ENCODE measurements at places on chromosomes 6 and 20.

GRCh38 chr20:40894237-40894630 lies 134.4 kb upstream of the TOP1 start:
- no peak overlapping the region for H3K27ac ChIP-seq
- no peaks in the 10 kb centered on the region for H3K27me3 ChIP-seq
- H3K4me1 ChIP-seq, result peaks cover 3% of the 10 kb centered on the region
- no peak for DNase-seq

DNA sequence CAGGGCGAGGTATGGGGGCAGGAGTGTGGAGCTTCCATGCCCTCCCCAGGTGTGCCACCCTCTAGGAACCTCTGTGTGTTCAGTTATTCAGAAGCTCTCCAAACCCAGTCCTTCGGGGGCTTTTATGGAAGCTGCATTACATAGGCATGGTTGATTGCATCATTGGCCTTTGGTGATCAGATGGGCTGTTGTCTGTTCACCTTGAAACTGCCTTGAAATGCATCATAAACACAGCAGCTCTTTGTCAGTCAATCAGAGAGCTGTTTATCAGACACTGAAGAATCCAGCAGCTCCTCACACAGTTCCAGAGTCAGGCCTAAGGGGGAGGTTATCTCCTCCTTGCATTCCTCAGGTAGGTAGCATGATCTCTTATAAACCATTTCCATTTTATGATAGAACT lies 62.4 kb downstream of the E2F3 start:
- H3K27ac ChIP-seq, result no peak overlapping the region
- no peaks in the 10 kb centered on the region for H3K27me3 ChIP-seq
- DNase-seq, result no peak
- no peak overlapping the region for H3K4me3 ChIP-seq
- H3K4me1 ChIP-seq, result peaks cover under 1% of the 10 kb centered on the region
- H3K36me3 ChIP-seq, result no peaks in the 10 kb centered on the region

DNA sequence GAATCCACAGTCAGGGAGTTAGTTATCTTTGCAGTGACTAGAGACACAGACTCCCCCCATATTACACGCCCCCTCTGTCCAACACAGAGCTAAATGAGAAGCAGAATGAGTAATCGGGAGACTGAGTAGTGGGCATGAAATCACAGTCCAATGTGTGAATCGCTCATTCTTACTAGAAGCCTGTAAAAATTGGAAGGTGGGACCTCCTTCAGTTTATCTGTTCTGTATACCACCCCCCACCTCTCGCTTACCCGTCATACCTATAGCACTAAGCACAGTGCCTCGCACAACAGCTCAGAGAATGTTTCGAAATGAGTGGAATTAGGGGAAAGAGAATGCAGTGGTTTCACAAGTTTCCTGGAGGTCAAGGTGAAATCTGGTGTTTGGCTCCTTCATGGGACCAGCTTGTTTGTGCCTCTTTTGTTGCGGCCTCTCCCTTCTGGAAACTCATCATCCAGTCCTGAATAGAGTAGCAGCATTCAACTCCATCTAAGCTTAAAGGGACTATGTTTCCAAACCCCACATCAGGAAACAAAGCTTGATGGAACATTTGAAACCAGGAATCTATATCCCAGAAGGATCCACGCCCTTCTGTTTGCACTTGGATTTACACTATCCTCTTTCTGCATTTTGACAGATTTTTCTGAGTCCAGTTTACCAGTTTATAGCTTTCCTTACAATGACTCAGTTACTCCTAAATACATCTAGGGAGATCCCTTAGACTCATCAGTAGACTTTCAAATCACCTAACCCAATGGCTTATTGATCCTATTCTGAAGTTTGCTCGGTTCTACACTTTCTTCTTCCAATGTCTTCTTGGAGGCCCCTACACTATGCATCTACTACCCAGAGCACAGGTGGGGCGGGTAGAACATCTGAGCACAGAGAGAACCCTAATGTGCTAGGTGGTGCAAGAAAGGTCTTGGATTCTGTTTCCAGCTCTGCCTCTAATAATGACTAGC lies 59.2 kb upstream of the PIM1 start:
- no peak for DNase-seq
- H3K27me3 ChIP-seq, result no peaks in the 10 kb centered on the region
- H3K36me3 ChIP-seq, result no peaks in the 10 kb centered on the region
- H3K4me1 ChIP-seq, result no peaks in the 10 kb centered on the region
- no peak overlapping the region for H3K27ac ChIP-seq

DNA sequence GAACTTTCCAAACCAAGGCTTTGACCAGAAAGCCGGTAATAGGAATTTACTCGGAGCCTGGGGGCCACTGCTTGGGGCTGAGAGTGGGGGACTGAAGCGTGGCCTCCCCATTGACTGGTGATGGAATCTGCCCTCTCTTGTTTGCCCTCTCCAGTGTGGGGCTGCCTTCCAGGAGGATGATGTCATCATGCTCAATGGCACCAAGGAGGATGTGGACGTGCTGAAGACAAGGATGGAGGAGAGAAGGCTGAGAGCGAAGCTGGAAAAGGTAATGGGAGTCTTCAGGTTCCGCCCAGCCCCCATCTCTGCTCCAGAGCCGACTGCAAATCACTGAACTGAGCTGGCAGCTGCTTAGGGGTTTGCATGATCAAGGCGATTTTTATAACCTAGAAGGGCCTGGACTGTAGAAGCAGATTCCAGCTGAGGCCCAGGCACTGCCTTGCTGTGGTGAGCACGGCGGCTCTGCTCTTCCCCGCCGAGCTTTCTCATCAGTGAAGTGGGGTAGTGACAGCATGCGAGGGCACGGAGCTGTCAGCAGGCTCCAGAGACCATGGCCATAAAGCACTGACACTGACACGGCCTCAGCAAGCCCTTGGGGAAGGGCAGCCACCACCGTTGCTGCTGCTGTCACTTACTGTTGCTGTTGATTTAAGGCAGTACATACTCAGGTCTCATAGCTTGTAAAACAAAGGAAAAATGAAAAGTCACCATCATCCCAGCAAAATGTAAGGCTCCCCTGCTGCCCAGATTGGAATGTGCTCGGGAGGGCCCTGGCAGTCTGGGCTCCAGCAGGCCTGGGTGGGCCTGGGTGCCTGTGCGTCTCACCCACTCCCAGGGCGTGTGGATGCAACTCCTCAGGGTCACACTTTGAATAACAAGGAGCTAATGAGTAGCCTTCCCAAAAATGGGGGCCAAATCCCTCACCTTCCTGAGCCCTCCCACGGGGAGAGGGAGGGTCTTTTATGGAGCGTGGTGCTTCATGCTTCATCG lies 11.1 kb upstream of the FAM209A start:
- no peak overlapping the region for H3K4me3 ChIP-seq
- H3K4me1 ChIP-seq, result no peaks in the 10 kb centered on the region
- H3K27ac ChIP-seq, result no peak overlapping the region
- H3K27me3 ChIP-seq, result no peaks in the 10 kb centered on the region

- no peaks in the 10 kb centered on the region for H3K36me3 ChIP-seq
- H3K27ac ChIP-seq, result no peak overlapping the region
- no peak overlapping the region for H3K4me3 ChIP-seq
- no peaks in the 10 kb centered on the region for H3K27me3 ChIP-seq
Measured at GRCh38 chr6:167898673-167899311, 72.1 kb downstream of the AFDN start.

DNA sequence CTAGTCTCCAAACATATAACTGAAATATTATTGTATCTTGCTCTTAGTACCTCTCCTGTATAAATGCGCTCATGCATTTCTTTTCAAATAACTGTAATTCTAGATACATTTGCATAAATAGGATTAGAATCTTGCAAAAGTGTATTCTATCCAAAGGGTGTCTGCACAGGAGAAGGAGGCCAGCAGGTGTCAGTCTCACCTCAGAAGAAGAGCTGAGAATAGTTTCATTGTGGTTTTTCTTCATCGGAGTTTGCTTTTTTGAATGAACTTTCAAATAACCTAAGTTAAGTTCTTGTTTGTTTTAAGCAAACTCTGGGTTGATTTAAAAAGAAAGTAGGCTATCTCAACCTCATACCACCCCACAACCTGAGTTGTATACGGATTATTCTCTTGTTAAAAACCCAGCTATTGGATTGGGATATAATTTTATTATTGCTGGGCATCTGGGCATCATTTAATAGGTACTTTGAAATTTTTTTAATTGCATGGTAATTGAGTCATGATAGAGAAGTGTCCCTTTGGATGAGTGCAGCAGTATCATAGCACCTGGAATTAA lies 125.0 kb upstream of the MLIP start:
- no peaks in the 10 kb centered on the region for H3K27me3 ChIP-seq
- DNase-seq, result no peak
- H3K27ac ChIP-seq, result no peak overlapping the region
- peaks cover 10% of the 10 kb centered on the region for H3K4me1 ChIP-seq

- H3K27me3 ChIP-seq, result no peaks in the 10 kb centered on the region
- H3K36me3 ChIP-seq, result no peaks in the 10 kb centered on the region
Measured at GRCh38 chr6:147043994-147044477, 160.2 kb upstream of the STXBP5 start.

Data from thoracic aorta (tissue), 2 donors.